ENCODE measurements at places on chromosomes 13 and 19.

DNA sequence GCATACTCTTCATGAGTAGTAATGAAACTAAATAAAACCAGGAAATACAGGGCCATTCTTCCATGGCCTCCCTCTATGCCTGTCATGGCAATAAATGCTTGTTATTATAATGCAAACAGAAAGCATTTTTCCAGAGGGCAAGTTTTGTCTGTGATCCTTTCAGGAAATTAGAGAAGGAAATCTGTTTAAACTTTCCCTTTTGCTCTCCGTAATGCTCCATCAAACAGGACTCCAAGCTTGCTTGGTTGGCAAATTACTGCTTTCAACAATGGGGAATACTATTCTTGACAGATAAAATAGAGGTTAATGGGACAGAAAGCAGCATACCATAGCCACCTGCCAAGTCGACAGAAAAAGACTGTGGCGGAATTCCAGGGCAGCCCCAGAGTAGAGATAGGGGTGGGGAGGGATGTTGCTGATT lies 252.5 kb downstream of the LHFPL6 start:
- DNase-seq = no peak

DNA sequence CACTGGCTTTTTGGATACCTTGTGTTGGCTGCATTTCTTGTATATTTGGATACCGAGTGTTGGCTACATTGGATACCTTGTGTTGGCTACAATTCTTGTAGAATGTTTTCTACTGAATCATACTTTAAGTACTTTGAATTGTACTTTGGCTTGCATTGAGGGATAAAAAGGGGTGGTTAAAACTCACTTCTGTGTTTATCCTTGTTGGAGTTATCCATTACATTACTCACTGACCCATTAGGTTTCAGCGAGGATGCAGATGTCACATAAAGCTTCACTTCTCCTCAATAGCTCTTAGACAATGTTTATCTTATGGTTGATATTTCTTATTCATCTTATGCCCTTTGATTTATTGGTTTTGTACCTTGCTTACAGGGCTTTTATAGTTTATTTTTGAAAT lies 43.1 kb downstream of the PDS5B start:
- DNase-seq = no peak

GRCh38 chr13:78636495-78636894 lies 22.5 kb downstream of the OBI1 start:
- peak; percentile 47 for DNase-seq

DNA sequence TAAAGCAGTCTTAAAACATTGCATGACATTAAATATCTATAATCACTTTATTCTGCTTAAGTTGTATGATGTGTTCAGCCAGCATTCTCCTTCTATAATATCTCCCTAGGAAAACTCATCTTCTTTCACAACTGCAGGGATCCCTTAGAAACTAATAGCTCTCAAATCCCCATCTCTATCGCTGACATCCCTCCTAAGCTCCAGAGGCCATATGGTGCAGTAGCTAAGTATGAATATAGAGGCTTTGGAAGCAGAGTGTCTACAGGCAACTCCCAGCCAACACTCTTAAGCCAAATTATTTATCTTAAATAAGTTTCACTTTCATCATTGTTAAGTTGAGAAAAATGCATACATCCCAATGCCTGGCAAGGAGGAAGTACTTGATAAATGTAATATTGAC lies 349.5 kb upstream of the MIR17HG start:
- no peak for DNase-seq

DNA sequence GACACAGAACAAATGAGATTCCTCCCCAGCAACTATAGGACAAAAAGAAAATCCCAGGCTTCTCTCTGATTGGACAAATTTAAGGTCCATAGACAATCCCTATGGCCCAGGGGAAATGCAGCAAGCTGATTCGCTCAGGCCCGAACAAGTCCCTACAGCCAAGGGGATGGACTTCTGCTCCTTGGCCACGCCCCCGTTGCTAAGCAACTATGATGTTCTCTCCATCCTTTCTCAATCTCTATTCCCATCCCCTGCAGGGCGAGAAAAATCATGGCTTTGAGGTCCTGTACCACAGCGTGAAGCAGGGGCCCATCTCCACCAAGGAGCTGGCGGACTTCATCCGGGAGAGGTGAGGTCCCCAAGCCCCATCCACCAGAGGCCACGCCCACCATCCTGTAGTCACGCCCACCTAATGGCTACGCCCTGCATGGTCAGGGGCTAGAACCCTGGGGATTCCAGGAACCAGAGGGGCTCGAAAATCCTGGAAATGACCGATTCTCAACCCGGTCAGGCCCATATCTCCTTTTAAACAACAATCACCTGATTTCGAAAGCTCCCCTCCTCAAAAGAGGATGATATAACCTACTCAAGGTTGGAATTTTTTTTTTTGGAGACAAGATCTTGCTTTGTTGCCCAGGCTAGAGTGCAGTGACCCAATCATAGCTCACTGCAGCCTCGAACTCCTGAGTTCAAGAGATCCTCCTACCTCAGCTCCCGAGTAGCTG lies 11.4 kb downstream of the FCHO1 start:
- peak; percentile 86 for DNase-seq

- no peak for DNase-seq
Observed at GRCh38 chr19:47542030-47542475, 27.2 kb upstream of the NAPA start.

DNA sequence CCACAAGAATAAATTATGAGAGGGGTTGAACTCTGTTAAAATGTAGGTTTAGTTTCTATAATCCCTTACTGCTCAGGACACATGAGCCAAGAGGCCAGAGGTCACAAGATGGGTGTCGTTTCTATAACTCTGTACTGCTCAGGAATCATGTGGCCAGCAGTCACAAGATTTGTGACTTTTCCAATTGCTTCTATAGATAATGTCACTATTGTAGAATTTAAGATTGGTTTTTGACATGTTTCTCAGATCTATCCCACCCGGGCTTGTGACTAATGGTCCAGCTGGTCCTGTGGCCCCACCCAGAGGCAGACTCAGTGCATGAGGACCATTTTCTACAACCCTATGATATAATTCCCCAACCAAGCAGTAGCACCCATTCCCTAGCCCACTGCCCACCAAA lies 662.0 kb upstream of the KLF12 start:
- DNase-seq = no peak

- peak; percentile 78 for DNase-seq
Observed at GRCh38 chr13:26062853-26063444, 11.1 kb upstream of the SHISA2 start.

- no peak for DNase-seq
Observed at GRCh38 chr13:105804561-105805190, 730.8 kb downstream of the EFNB2 start.

DNA sequence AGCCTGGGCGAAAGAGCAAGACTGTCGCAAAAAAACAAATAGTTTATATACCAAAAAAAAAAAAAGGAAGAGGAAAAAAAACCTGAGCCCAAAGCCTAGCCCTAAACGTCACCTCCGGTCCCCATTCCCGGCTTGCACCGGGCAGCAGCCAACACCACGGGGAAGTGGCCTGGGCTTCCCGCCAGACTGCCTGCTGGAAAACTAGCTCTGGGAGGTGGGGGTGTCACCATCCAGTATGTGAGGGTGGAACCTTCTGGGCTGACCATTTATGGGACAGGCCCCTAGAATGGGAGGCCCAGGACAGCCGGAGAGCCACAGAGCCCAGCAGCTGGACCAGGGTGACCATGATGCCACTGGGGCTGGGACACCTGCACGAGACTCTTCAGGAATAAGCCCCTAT lies 37.3 kb downstream of the IL12RB1 start:
- no peak for DNase-seq

DNA sequence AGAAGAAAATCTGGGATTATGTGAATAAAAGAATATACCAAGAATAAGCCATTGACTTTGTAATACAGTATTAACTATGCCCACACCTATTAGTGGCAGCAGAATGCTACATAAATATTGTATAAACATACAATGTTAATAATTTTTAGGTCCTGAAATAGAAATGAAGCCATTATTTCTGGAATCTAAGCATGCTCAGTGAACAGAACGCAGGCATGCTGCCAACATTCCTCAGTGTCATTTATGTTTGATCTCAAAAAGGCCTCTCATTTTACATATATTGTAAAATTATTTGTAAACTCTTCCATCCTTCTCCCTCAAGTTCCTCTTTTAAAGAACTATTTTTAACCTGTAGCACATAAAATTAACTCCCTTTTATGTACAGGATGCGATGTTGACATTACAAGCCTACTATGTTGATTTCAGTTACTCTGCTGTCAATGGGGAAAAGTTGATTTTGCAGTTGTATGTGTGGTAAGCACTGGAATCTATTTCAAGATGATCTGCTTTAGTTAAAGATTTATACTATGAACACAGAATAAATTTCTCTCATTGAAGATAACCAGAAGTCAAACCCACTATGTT lies 118.8 kb downstream of the VWA8 start:
- no peak for DNase-seq

DNA sequence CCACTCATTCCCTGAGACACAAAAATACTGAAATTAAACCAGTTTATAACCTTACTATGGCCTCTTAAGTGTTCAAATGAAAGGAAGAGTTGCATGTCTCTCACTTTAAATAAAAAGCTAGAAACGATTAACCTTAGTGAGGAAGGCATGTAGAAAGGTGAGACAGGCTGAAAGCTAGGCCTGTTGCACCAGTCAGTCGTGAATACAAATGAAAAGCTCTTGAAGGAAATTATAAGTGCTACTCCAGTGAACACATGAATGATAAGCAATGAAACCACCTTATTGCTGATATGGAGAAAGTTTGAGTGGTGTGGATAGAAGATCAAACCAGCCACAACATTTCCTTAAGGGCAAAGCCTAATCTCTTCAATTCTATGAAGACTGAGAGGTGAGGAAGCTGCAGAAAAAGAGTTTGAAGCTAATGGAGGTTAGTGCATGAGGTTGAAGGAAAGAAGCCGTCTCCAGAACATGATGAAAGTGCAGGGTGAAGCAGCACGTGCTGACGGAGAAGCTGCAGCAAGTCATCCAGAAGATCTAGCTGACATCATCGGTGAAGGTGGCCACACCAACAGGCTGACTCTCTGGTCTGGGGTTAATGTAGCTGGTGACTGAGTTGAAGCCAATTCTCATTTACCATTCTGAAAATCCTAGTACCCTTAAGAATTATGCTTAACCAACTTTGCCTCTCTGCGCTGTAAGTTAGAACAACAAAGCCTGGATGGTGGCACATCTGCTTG lies 94.5 kb upstream of the TEX29 start:
- DNase-seq = no peak

DNA sequence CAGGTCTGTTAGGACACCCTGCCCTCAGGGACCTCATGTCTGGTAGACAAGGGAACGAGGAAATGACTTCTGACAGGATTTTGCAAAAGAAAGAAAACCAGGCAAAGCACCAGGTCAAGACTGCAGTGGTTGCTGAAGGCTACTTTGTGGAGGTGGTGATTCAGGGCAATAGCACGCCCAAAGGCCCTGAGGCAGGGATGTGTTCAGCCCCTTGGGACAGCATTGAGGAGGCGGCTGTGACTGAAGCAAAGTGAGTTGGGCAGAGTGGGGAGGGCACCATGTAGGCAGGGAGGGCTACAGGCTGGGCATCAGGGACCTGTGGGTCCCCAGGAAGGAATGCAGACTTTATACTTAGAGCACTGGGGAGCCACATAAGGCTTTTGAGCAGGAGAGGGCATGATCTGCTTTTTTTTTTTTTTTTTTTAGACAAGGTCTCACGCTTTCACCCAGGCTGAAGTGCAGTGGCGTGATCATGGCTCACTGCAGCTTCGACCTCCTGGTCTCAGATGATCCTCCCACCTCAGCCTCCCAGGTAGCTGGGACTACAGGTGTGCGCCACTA lies 10.8 kb upstream of the HOMER3 start:
- no peak for DNase-seq

DNA sequence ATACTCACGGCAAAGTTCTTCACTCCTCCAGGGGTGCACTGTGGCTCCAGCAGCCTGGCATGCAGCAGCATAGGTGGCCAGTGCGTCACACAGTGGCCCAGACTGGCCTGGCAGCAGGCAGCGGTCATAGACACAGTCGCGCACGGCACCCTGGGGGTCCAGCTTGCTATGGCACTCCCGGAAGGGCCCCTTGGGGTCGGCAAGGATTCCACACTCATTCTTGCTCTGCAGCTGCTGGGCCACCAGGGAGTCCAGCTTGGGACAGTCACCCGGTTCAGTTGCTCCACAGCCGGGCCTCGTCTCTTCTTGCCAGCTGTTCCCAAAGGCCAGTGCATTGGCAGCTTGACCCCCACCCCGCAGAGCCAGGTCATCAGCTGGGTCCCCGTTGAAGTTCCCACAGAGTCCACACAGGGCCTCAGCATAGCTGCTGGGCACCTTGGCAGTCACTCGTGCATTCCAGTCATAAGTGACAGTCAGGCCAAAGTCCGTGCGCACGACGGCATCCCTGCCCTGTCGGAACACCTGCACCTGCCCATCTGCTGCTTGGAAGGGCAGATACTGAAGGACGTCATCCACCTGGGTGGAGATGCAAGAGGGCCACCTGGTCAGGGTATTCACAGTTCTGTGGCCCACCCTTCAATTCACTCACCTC lies 20.6 kb downstream of the FCGBP start:
- no peak for DNase-seq

DNA sequence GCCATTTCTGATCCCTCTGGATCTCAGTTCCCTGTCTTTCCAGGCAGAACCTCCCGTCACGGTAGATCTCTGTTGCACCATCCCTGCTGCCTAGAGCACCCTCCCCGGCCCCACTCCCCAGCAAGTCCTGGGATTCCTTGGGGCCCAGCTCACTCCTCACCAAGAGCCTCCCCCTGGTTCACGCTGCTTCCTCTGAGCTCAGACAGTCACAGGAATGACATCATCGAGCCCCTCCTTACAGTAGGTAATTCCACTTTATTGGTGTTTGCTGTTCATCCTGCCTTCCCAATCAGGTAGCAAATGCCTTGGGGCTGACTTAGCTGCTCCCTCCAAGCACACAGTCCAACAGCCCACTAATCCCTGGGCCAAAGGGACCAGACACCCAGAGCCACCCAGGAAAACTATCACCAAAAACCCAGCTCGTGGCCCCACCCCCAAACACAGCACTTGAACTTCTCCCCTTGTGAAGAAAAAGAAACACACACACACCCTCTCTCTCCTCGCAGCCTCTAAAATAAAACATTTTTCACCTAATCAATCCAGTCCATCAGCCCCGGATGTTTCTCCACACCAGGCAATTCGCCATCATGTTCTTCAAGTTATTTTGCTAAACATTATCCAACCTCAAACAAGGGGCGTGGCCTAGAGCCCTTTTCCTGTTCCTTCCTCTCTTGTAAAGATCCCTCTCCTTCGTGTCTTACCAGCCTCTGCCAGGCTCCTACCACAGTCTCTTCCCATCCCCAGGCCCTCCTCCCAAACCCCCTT lies 2.5 kb downstream of the NAPA start:
- no peak for DNase-seq

- no peak for DNase-seq
Observed at GRCh38 chr19:38281811-38282566, 17.6 kb downstream of the SPINT2 start.

DNA sequence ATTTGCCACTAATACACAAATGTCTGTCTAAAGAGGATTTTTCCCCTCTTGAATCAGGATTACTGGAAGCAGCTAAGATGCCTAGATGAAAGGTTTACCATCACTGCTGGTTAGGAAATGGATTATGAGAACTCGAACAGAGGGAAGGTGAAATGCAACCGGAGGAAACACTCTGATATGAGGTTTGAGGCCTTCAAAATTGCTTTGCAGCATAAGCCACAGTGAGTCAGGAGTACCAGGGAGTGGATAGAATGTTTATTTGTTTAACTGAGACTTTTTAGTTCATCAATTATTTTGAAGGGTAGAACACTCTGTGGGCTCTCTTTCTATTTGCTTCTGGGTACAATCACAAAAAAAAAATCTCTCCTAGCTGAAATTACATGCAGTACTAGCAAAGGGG lies 18.1 kb downstream of the CDADC1 start:
- no peak for DNase-seq
